Liver (tissue), 10 donors: ENCODE measurements at places on chromosomes 5 and 9. TPM values are rescaled to one million over a fixed set of nuclear protein-coding genes. Genes with fewer than 3 reads are reported as not detected.
A peak's percentile ranks its signal among the peaks of the same experiment; 100 is the strongest.

The RXRA gene
- 41.5 TPM for total RNA-seq

The NSG2 gene
- 0.14 TPM for total RNA-seq

The ECM2 gene
- total RNA-seq = 42.0 TPM

The WDR55 gene
- 12.0 TPM for total RNA-seq

The OCLN gene
- 53.9 TPM for total RNA-seq

The NTNG2 gene
- 0.28 TPM for total RNA-seq

The ALDH1A1 gene
- total RNA-seq = 208 TPM

The INSL4 gene
- total RNA-seq = not detected

The ZBTB26 gene
- total RNA-seq = 1.9 TPM

GRCh38 chr9:113503613-113504211 lies 40.2 kb downstream of the RGS3 start:
- H3K4me3 ChIP-seq = no peak overlapping the region
- no peak for DNase-seq
- H3K27ac ChIP-seq = peak overlapping the region; percentile 74
- H3K27me3 ChIP-seq = no peaks in the 10 kb centered on the region
- H3K36me3 ChIP-seq = no peaks in the 10 kb centered on the region

DNA sequence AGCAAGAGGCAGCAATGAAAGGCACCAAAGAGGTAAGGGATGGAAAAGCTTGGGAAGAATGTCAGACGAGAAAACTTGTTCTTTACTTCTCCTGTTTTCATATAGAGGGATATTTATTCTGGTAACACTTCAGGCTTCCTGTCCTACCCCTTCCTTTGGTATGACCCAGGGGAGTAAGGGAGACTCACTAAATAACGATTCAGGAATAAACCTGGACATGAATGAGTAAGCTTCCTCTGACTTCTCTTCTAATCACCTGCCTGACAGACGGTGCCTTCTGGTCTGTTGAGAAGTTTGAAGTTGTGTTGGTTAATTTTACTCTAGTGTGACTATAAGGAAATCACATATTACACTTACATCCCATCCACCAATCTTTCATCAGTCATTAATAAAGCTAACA lies 461.2 kb downstream of the CDH12 start:
- no peaks in the 10 kb centered on the region for H3K27me3 ChIP-seq
- no peaks in the 10 kb centered on the region for H3K4me1 ChIP-seq
- no peaks in the 10 kb centered on the region for H3K36me3 ChIP-seq
- H3K27ac ChIP-seq = no peak overlapping the region
- no peak overlapping the region for H3K4me3 ChIP-seq
- DNase-seq = no peak

DNA sequence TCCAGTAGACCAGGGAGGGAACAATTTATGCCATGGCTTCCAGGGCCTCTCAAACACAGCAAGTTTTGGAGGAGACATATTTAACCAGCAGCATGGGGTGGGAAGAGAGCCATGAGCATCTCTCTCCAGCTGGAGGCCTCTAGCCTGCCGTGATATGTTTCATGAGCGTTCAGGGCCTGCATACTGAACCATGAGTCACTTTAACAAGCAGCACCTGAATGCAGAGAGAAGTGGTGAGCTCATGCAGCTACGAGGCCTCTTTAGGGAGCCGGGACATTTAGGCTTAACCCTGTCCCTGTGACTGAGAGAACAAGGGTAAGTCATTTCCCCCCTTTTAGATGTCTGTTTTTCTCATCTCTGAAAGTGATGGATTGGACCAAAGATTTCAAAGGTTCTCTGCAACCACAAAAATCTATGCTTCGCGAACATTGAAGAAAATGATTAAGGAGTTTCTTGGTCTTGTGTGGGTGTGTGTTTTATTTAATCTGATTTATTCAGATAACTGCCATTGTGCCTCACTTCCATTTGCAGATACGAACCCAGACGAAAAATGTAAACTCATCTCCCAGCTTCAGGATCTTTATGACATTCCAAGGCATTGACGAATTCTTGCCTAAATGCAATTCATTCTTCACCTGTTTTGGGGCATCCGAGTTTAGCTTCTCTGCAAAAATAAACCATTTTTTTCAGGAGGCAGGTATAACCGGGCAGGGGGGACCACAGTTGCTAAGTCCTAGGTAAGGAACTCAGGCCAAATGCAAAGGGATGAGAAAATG lies 157.0 kb downstream of the GABBR2 start:
- no peaks in the 10 kb centered on the region for H3K36me3 ChIP-seq
- no peaks in the 10 kb centered on the region for H3K27me3 ChIP-seq
- peak; percentile 6 for DNase-seq
- no peaks in the 10 kb centered on the region for H3K4me1 ChIP-seq
- no peak overlapping the region for H3K4me3 ChIP-seq

DNA sequence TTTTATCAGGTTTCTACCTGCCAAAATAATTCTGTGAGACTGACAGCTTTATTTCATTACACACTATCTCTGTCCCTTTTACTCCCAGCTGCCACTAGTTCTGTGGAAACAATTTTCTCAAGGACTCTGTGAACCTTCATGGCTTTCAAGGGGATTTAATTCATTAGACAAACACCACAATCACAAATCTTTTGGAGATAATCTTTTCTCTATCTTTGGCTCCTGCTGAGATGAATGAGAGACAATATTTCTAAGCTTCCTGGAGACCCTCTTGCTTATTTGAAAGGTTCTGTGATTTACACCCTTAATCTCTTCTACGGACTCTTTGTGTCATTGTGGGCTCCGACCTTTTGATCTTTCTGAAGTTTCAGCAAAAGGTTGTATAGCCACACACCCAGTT lies 222.6 kb downstream of the PRDM9 start:
- H3K4me1 ChIP-seq = no peaks in the 10 kb centered on the region
- H3K27me3 ChIP-seq = no peaks in the 10 kb centered on the region
- no peak for DNase-seq
- H3K4me3 ChIP-seq = no peak overlapping the region
- H3K36me3 ChIP-seq = no peaks in the 10 kb centered on the region

DNA sequence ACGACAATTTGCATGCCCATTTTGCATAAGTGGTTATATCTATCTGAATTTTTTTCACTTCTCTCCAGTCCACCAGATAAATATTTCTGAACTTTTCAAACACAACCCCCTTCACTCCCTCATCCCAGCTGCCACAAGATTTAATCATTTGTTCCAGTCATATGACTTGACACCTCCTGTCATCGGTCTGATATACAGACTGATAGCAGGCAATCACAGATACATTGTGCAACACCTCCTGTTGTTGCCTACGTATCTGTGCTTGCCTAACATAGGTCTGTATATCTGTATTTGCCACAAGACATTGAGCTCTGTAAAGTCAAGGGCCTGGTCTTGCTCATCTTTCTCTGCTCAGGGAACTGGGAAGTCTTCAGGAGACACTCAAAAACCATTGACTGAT lies 65.6 kb downstream of the GNA14 start:
- no peaks in the 10 kb centered on the region for H3K36me3 ChIP-seq
- H3K27ac ChIP-seq = no peak overlapping the region
- no peaks in the 10 kb centered on the region for H3K27me3 ChIP-seq
- H3K4me1 ChIP-seq = no peaks in the 10 kb centered on the region
- no peak overlapping the region for H3K4me3 ChIP-seq

- no peak for DNase-seq
- H3K27me3 ChIP-seq = no peaks in the 10 kb centered on the region
- H3K4me1 ChIP-seq = no peaks in the 10 kb centered on the region
- no peak overlapping the region for H3K27ac ChIP-seq
- no peaks in the 10 kb centered on the region for H3K36me3 ChIP-seq
Observed at GRCh38 chr5:135008981-135009735, 24.9 kb downstream of the PITX1 start.

GRCh38 chr5:113081091-113081839 lies 104.7 kb downstream of the DCP2 start:
- H3K4me1 ChIP-seq = peaks cover 4% of the 10 kb centered on the region
- H3K36me3 ChIP-seq = peaks cover 27% of the 10 kb centered on the region
- no peak overlapping the region for H3K4me3 ChIP-seq
- DNase-seq = no peak
- H3K27me3 ChIP-seq = no peaks in the 10 kb centered on the region
- peak overlapping the region; percentile 73 for H3K27ac ChIP-seq

GRCh38 chr5:83921666-83922193 lies 201.1 kb upstream of the HAPLN1 start:
- H3K27me3 ChIP-seq = no peaks in the 10 kb centered on the region
- no peak for DNase-seq
- H3K36me3 ChIP-seq = no peaks in the 10 kb centered on the region

DNA sequence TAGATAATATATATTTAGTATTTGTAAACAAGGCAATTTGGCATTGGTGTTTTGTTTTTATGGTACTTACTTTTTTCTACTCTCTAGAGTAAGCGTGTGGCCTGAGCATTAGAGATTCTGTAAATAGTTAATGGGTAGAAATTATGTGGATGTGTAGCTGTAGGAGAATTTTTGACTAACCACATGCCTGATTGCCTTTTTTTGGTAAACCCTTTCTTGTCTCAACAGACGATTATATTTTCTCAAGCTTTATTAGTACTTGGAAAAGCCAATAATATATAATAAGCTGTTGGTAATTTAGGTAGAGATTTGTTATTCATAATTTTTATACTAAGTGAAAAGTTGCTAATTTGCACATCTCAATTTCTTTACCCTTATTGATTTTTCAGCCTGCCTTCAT lies 76.8 kb downstream of the FCHO2 start:
- H3K4me1 ChIP-seq = no peaks in the 10 kb centered on the region
- no peaks in the 10 kb centered on the region for H3K27me3 ChIP-seq

DNA sequence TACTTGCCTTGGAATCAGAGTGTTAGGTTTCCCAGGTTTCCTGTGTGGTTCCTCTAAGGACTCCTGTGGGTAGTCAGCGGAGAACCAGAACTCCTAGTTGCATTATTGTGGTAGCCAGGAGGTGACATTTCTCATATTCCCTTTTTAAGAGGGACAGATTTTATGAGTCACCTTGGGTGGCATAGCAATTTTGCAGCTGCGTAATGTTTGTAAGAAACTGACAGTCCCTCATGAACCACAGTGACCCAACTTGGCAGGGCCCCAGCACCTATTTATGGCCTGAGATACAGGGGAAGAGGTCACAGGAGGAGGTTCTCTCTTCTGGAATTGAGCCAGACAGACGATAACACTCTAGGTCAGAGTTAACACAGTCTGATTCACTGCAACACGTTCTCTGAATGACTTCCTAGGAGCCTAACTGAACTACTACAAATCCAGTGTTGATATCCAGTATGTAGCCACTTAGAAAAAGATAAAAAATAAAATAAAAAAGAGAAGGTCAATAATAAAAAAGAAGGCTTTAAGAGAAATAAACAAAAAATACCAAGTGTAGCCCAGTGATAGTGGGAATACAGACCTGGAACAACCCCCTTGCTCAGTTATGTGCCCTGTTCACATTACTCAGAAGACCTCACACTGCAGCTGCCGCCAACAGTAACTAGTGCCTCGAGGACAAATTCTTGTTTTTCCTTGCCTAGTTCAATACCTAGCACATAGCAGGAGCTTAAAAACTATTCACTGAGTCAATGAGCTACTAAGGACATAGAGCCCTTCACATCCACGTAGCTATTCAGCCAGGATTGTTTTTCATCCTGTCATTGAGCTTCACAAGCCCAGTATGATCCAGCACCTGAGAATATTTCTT lies 50.7 kb upstream of the VLDLR start:
- H3K4me3 ChIP-seq = no peak overlapping the region
- peak; percentile 75 for DNase-seq
- no peak overlapping the region for H3K27ac ChIP-seq
- H3K4me1 ChIP-seq = peaks cover 8% of the 10 kb centered on the region
- H3K27me3 ChIP-seq = no peaks in the 10 kb centered on the region

DNA sequence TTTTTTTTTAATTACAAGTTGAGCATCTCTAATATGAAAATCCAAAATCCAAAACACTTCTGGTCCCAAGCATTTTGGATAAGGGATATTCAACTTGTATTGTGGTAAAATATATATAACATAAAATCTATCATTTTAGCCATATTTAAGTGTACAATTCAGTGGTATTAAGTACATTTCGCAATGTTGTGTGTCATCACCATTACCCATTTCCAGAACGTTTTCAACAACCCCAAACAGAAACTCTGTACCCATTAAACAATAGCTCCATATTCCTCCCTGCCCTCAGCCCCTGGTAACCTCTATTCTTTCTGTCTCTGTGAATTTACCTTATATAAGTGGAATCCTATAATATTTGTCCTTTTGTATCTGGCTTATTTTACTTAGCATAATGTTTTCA lies 24.9 kb downstream of the TICAM2 start:
- no peak for DNase-seq
- no peak overlapping the region for H3K4me3 ChIP-seq
- H3K27ac ChIP-seq = no peak overlapping the region
- no peaks in the 10 kb centered on the region for H3K27me3 ChIP-seq

GRCh38 chr9:111527347-111527746 lies 2.4 kb downstream of the ZNF483 start:
- H3K36me3 ChIP-seq = no peaks in the 10 kb centered on the region
- peaks cover 3% of the 10 kb centered on the region for H3K4me1 ChIP-seq
- no peaks in the 10 kb centered on the region for H3K27me3 ChIP-seq
- no peak overlapping the region for H3K4me3 ChIP-seq
- no peak overlapping the region for H3K27ac ChIP-seq
- no peak for DNase-seq

DNA sequence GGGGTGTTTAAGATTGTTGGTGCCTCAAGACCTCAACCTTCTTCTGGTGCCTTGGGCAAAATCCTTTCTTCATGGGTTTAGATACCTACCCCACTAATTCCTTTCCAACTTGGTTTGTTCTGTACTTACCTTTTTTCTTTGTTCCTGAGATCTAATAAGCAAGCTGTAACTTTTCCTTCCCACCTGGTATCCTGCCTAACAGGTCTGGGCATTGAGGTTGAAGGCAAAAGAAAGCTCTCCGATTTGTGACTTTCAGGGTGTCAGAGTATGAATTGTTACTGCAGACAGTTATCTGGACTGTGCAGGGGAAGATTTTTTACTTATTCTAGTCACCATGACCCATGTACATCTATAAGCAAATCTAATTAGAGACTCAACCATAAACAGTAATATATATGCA lies 162.6 kb upstream of the DMRT1 start:
- H3K27me3 ChIP-seq = no peaks in the 10 kb centered on the region
- H3K36me3 ChIP-seq = no peaks in the 10 kb centered on the region
- DNase-seq = no peak
- no peak overlapping the region for H3K4me3 ChIP-seq
- peaks cover 6% of the 10 kb centered on the region for H3K4me1 ChIP-seq
